Trophoblast cell (in vitro differentiated cells and primary cell): ENCODE measurements at places on chromosomes 1 and 21.

GRCh38 chr1:166947398-166948043 lies 27.8 kb downstream of the ILDR2 start:
- peak; percentile 27 for DNase-seq

DNA sequence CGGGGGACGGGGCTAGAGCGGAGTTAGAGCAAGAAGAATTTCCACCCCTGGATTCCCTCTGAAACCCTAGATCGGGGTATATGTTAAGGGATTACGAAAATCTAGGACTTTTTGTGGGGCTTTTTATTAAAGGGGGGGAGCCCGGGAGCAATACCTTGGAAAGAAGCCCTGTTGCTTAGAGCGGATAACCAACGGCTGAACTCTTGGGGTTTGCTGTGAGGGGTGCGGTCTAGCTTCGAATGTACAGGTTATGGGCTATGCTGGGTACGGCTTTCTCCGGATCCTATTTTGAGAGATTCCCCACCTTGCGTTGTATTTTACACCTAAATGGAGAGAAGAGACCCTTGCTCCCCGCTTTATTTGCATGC lies 626 bp downstream of the DYRK3 start:
- DNase-seq, result no peak

- DNase-seq, result peak; percentile 88
Measured at GRCh38 chr21:44800971-44801467, 601 bp downstream of the UBE2G2 start.

GRCh38 chr1:85387781-85388180 lies 77.2 kb downstream of the DDAH1 start:
- DNase-seq, result no peak
